ENCODE measurements at places on chromosomes 11 and 22. TPM values are rescaled to one million over a fixed set of nuclear protein-coding genes. Genes with fewer than 3 reads are reported as not detected.

GRCh38 chr11:3642071-3642951, 519 bp upstream of the ART5 start:
- peak overlapping the region; percentile 62 for H3K27ac ChIP-seq
- H3K4me1 ChIP-seq = peaks cover 11% of the 10 kb centered on the region
- H3K4me3 ChIP-seq = peak overlapping the region; percentile 50
- H3K36me3 ChIP-seq = no peaks in the 10 kb centered on the region
- DNase-seq = no peak

GRCh38 chr11:112540261-112540660, 279.6 kb upstream of the PLET1 start:
- H3K27ac ChIP-seq = no peak overlapping the region
- DNase-seq = no peak
- H3K36me3 ChIP-seq = no peaks in the 10 kb centered on the region
- H3K4me1 ChIP-seq = no peaks in the 10 kb centered on the region
- H3K27me3 ChIP-seq = 0 out of 2 replicates have a peak, but pooled peaks cover 4% of the 10 kb centered on the region
- H3K4me3 ChIP-seq = no peak overlapping the region

DNA sequence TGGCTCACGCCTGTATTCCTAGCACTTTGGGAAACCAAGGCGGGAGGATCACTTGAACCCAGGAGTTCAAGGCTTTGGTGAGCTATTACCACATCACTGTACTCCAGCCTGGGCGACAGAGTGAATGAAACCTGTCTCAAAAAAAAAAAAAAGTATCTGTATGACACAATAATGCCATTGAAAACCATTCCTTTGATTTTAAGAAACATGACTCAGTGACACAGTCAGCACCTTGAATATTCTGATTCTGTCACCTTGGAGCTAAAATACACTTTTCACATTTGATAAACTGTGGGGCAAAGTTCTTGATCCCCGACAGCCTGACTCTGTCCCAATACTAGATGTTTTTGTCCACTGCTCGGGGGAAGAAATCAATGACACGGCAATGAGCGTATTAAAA, 16.7 kb upstream of the ELFN2 start:
- DNase-seq = no peak
- no peaks in the 10 kb centered on the region for H3K27me3 ChIP-seq
- no peaks in the 10 kb centered on the region for H3K4me1 ChIP-seq
- H3K36me3 ChIP-seq = no peaks in the 10 kb centered on the region

GRCh38 chr22:26234296-26234695, 65.0 kb downstream of the SEZ6L start:
- no peaks in the 10 kb centered on the region for H3K4me1 ChIP-seq
- no peak overlapping the region for H3K4me3 ChIP-seq
- no peak overlapping the region for H3K27ac ChIP-seq
- no peaks in the 10 kb centered on the region for H3K36me3 ChIP-seq
- no peak for DNase-seq
- peaks cover 4% of the 10 kb centered on the region for H3K27me3 ChIP-seq

DNA sequence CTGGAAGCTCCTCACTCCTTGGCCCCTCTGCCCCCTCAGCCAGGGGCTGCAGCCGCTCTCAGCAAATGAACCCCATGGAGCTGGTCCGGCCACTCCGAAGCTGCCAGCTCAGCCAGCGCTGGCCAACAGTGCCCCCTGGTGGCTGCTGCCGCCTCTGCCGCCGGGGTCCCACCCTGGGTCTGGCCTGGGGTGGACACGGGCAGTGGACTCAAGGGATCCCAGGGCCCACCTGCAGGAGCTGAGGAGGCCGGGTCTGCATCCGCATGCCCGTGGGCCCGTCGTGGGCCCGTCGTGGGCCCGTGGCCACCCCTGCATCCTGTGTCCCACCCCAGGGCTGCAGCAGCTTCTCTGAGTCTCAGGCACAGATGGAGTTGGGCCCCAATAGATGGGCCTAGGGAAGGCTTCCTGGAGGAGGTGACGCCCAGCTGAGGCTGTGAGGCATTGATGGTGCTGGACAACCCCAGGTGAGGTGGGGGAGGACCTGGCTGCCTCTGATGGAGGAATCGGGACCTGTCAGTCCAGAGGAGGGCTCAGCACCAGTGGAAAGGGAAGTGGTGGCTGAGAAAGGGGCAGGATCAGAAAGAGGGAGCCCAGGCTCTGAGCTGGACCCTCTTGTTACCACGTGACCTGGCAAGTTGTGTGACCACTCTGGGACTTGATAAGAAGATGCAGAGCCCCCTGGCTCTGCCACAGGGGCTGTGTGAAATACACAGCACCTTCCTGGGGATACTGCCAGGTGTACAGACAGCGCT, 522.3 kb downstream of the BRD1 start:
- no peaks in the 10 kb centered on the region for H3K36me3 ChIP-seq
- no peaks in the 10 kb centered on the region for H3K27me3 ChIP-seq
- no peaks in the 10 kb centered on the region for H3K4me1 ChIP-seq
- no peak overlapping the region for H3K4me3 ChIP-seq

GRCh38 chr11:130183878-130184610, 24.5 kb downstream of the ST14 start:
- no peak for DNase-seq
- H3K4me1 ChIP-seq = 0 out of 2 replicates have a peak, but pooled peaks cover 6% of the 10 kb centered on the region
- no peaks in the 10 kb centered on the region for H3K27me3 ChIP-seq
- H3K36me3 ChIP-seq = no peaks in the 10 kb centered on the region

Gene MPZL2
- 1.8 TPM for total RNA-seq

Gene PIWIL4
- total RNA-seq = 2.1 TPM

Gene DLG2
- 4.2 TPM for total RNA-seq

Gene CLDN5
- total RNA-seq = 0.18 TPM

Gene SHISA8
- 0.62 TPM for total RNA-seq

Gene SMIM35
- total RNA-seq = not detected

Gene CCT8L2
- total RNA-seq = not detected

All from Panc1 (cell line).